ENCODE measurements at places on chromosomes 5 and 9.

GRCh38 chr5:1708592-1709141 is 91.0 kb downstream of the MRPL36 start:
- no peak for DNase-seq

GRCh38 chr9:113436728-113437515 is 26.4 kb downstream of the C9orf43 start:
- no peak for DNase-seq

GRCh38 chr5:159091596-159092331 is 8.0 kb downstream of the EBF1 start:
- no peak for DNase-seq

DNA sequence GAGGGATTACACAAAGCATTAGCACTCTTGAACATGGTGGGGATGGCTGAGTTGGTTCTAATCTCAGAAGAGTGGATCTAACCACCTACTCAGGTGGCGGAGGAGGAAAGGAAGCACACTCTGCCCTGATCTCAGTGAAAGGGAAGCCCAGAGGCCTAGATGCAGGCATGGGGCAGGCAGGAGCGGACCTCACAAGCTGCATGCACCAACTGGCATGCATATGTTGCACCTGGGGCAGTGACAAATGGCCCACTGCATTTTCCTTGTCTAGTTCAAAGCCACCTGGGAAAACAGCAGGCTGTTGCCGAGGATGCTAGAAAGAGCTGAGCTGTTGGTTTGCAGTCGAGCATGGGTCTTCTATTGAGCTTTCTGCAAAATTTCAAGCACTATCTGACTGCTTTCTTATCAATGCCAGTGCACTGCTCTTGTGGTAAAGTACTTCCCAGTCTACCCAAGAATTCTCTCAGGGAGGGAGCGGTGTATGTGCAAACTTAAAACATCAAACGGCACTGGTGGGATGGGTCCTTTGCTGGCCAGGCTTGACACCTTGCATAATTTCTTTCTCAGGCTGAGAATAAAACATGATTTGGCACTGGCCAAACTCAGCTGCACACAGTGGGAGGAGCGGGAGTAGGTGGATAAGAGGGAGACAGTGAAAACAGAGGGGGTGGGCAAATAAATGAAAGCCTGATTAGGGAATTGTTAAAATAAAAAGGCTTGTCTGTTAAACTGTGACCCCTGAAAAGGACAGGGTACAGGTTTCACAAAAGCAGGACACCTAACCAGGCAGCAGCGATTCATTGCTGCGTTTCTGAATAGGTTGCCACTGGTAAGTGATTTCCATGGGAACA is 108.9 kb downstream of the MARCHF3 start:
- no peak for DNase-seq

GRCh38 chr5:36481454-36482120 is 124.8 kb upstream of the SLC1A3 start:
- no peak for DNase-seq
